Inflammatory macrophage treated with lipopolysaccharide for 1 hour (primary cell): ENCODE measurements at places on chromosomes 11 and 22.

- no peak for DNase-seq
Observed at GRCh38 chr22:38097557-38098409, 12.7 kb downstream of the BAIAP2L2 start.

DNA sequence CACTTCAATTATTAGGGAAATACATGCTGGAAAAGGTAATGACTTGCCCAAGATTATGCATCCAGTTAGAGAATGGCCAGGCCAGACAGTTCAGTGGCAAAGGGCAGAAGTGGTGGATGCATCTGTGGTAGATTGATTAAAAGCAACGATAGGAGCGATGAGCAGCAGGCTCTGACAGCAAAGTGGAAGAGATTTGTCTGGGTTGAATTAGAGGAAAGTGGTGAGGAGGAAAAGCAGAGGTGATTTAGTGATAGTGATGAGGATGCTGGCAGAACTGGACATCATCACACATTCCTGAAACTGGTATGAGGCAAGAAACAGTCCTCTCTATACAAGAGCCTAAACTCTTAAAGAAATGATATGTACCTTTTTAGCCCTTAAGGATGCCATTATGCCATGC lies 12.5 kb downstream of the HSD17B12 start:
- DNase-seq: no peak

DNA sequence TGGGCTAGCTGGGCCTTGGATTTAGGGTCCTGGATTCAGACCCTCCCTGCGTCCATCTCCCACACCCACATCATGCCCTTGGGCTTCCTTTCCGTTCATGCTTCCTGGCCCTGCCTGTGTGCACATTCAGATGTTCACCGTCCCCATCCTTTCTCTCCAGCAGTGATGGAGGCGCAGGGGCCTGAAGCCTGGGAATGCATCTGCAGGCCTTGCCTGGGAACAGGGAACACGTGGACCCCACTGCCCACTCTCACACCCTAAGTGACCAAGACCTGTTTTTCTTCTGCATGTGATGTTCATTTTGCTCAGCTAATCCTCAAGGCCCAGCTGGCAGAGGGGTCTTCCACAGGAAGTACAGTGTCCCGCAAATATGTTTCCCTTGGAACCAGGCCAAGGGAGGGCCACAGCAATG lies 91.6 kb upstream of the PARVA start:
- DNase-seq: no peak

DNA sequence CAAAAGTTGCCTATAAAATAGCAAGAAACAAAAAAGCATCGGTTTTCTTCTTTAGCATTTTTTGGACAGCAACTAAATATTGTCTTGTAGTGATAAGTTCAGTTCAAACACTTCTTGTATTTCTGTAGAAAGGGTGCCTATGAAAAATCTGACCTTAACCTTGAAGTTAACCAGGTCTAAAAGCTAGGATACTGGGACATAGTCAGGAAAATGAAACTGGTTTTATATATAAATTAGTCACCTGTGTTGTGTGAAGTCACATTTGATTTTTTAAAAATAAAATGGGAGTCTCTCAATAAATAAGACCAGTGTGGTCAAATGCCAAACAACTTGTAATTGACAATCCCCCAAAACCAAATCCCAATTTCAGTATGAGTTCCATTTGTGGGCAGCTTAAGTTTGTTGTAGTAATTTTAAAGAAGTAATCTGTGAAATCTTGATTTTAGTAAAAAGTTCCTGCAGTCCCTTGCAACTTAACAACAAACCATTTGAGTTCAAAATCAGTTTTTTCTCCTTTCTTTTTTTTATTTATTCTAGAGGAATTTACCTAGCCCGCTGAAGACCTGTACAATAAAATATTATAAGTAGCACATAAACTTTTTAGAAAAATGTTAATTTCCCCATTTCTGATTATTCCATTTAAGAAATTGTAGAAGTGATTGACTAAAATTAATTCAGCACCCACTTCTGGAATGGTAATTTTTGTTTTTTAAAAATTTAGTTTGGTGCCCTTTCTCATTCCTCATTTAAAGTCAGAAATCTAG lies 84.5 kb upstream of the PPARA start:
- DNase-seq: no peak

DNA sequence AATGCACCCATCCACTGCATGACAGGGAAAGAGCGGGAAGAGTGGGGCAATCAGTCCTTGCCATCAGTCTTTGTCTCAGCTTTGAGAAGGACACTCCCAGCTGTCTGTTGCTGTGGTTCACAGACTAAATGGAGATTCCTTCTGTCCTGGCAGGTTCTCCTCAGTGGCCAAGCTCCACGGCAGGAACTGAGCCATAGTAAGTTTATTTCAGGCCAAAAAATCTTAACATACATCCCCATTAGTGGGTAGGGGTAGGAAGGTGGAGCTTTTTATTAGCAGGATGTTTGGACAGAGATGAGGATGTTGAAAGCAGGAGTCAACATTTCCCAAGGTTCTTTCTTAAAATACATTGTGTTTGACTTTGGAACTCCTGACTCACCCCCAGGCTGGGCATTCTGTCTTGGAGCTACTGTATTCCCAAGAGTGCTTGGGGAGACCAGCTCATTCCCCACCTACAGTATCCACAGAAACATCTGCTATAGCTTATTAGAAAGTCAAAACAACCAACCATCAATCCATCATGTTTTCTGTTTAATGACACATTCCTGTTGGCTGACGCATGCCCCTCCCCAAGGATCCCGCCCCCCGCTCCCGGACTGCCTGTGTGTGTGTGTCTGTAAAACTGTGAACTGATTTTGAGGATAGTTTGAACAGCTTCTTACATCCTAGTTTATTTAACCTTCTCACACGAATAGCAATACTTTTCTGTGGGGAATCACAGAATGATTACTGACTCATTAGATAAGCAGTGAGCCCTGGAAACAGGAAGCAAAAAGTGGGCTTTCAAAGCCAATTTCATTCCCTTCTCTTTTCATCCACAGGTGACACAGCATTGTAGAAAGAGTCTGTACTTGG lies 109.5 kb downstream of the CCDC81 start:
- no peak for DNase-seq

DNA sequence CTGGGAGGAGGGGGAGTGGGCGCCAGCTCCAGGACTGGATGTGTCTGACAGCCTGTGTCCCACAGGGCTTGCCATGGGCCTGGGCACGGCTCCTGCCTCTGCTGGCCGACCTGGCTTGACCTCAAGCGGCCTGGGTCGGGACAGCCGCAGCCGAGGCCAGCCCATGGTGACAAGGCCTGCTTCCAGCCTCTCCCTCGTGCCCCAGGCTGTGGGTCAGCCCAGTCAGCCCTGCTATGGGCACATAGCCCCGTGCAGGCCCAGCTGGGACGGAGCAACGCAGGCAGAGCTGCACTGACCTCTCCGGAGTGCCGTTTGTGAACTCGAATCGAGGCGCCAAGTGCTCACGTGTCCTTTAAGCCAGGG lies 17.9 kb downstream of the OSBPL5 start:
- DNase-seq: no peak

DNA sequence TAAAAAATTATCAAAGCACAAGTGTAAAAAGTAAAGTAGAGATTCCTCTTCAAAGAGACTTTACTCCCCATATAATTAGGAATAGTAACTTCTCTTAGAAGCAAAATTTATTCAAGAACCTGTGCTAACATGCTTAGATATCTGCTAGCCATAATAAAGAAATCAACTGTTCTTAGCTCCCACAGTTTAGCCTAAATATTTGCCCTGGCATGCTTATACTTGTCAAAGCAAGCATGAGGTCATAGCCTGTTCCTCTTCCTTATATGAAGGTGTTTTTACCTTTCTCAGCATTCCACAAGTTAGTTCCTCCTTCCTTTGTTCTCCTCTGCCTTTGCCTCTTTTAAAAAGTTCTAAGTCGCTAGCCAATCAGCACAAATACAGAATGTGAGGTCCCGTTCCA lies 30.3 kb downstream of the RIC3 start:
- no peak for DNase-seq
